T-cell (primary cell): ENCODE measurements at places on chromosomes 2 and 18.

DNA sequence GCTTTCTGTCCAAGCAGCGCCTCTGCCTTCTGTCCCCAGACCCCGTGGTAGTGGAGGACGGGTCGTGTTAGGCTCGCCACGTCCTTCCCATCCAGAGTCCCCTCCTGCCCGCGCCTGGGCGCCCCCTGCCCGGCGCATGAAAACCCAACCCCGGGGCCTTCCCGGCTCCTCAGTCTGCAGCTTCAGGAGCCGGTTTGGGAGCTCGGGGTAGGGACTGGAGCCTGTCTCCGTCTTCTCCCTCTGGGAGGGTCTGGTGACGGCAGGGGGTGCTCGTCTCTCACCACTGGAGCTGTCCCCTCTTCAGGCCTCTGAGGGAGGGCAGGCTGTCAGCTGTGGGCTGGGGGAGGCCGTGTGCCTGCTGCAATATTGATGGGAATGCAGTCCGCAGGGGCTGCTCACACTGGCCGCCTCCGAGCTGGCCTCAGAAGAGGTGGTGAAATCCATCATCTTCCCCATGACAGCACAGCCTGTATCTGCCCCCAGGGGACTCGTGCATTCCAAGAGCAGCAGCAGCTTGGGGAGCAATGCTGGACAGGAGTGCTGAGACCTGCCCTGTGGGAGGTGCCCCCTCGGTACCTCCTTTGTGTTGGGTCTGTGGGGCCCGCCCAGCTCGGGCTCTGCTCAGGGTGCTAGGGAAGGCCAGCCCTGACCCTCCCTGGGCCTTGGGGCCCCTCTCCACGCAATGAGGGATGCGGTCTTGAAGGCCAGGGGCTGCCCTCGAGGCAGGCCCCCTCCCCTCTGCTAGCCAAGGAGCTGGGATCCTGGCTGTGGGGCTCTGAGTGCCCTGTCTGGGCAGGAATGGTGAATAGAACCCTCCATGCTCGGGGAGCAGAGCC is 17.8 kb upstream of the KLHL30 start:
- no peak for DNase-seq

- DNase-seq: no peak
Observed at GRCh38 chr2:19670303-19670702, 231.5 kb downstream of the TTC32 start.

GRCh38 chr18:48700446-48700845 is 161.6 kb downstream of the CTIF start:
- DNase-seq: no peak

GRCh38 chr2:164802095-164802707 is 39.4 kb downstream of the COBLL1 start:
- DNase-seq: no peak

- DNase-seq: no peak
Observed at GRCh38 chr2:30109856-30110255, 37.0 kb upstream of the YPEL5 start.

GRCh38 chr2:15147591-15147990 is 413.5 kb downstream of the NBAS start:
- DNase-seq: no peak

DNA sequence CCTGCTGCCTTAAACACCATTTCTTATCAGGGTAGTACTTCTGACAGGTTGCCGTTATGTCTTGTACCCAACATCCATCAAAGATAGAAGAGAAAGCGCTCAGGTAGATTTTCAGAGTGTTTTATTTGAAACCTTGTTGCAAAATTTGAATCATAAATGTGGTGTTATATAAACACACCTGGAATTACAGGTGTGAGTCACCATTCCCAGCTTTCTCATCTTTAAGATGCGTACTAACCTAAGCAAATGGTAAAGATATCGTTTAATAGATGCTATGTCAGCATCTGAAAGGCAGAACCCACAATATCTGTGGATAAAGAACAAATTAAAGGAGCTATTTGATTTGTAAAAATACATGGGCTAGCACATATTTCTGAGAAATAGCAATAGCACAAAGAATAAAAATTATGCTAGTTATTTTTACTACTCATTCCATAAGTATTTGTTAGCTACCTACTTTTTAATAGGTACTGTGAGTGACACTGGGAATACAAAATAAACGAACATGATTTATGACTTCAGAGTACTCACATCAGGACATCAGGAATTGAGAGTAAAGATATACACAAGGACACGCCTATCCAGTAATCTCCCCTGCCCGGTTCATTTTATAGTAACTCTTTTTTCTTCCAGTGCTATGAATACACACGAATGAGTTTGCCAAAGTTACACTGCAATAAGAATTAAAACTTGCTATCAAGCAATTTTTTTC is 193.8 kb downstream of the RBM43 start:
- no peak for DNase-seq

DNA sequence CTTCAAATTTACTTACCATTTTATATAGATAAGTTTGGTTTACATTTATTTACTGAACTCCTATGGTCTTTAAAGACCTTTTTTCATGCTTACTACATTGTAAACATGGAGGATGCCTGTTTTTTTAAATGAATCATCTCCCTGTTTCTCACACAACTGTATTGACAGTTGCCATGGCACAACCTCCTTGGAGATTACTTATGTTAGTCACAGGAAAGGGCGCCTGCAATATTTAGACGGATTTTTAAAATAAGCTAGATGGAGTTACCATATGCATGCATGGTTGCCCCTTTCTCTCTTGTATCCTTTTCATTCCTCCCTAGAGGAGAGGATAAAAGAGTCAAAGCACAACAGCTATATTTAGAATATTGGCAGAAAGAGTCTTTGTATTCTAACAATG is 34.8 kb upstream of the CCDC102B start:
- DNase-seq: no peak

GRCh38 chr2:26767894-26768487 is 3.9 kb downstream of the SLC35F6 start:
- DNase-seq: no peak

DNA sequence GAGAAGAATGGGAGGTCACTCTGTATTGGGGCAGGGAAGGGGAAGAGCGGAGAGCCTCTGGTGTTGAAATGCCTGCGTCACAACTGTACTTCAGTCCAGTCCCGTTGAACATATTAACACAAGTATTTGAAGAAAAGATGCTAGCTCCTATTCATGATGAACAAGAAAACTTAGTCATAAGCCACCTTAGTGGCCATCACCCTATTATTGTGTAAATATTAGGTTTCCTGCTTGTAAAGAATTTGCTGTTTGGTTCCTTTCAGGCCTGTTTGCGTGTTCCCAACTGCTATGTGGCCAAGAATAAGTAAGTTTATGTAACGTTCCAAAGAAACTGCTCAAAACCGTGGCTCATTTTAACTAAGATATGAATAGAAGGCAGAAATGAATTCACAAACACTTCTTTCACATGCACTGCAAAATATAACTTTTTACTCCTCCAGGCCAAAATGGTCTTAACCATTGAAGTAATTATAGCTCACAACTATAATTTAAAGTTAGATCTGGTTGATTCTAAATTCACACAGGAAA is 204.3 kb downstream of the ZNF385B start:
- DNase-seq: no peak

- DNase-seq: no peak
Observed at GRCh38 chr2:72275084-72275483, 127.4 kb upstream of the CYP26B1 start.

DNA sequence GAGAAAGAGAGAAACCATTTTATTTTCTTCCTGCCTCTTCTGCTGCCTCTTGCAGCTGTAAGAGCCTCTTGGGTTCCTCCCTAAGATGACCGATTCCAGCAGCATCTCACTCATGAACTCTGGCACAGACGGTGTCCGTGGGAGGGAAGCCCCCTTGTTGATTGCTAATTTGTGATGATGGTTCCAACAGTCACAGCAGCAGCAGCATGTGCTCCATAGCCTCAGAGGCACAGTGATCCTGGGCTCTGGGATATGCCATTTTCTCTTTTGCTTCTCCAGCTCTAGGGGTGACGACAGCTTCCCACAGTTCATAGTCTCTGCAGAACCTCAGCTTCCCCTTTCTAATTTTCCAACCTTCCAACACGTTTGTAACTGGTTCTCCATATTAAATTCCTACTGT is 324.2 kb upstream of the HS6ST1 start:
- DNase-seq: no peak

DNA sequence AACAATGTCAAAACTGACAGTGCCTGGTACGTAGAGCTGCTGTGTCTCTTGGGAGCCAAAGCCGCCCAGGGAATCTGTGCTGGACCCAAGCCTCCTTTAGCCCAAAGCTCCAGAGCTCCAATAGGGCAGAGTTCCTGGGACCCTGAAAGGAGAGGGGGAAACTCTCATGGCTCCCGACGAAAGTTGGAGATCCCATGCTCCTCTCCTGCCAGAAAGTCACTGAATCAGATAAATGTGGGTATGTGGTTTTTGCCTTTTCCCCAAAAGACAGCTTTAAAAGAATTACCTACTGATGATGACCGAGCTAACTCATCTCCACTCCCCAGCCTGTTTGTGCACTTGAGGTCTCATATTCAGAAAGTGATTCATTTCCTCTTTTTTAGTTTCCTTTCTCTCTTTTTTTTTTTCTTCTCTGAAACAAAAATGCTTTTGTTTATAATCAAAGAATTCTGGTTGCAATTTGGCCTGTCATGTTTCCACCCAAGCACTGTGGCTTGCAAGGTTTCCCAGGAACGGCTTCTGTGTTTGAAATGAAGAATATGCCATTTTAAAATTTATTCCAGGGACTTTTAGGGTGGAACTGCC is 14.1 kb upstream of the PMAIP1 start:
- DNase-seq: peak; percentile 28

- DNase-seq: no peak
Observed at GRCh38 chr2:183255411-183255810, 131.2 kb downstream of the NUP35 start.

DNA sequence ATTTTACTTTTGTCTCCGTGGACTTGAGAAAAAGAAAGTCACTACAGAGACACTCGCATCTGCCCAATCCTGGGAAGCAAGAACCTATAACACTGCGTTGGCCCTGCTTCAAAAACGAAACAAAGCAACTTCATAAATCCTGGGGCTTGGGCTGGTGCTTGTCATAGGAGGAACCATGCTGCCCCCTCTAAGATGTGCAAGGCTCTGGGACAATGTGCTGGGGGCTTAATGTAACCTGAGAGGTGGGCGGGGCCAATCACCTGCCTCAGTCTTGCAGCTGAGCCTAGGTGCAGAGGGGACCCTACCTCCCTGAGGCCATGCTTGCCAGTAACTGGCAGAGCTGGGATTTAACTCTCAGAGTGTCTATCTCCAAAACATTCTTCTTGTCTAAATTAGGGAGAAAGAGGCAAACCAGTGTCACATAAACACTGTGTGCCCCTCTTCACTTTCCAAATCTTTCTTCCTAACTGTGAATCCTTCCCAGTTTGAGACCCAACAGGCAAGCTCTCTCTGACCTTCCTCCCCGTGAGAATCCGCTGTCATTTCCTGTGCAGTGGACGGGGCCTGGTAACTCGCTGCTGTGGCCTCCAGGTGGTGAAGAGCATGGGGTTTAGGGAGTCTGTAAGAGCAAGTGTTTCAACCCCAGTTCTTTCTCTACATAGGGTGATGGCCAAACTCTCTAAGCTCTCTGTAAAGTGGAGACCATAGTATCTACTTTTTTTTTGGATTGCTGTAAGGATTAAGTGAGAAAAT is 115.1 kb downstream of the ACKR3 start:
- no peak for DNase-seq

- no peak for DNase-seq
Observed at GRCh38 chr2:28403370-28403956, 10.8 kb downstream of the FOSL2 start.

- no peak for DNase-seq
Observed at GRCh38 chr2:119202610-119203310, 20.9 kb upstream of the STEAP3 start.
